ENCODE measurements at places on chromosomes 4 and X.

GRCh38 chr4:40843696-40844095 lies 93.9 kb downstream of the NSUN7 start:
- H3K27ac ChIP-seq: no peak overlapping the region
- no peaks in the 10 kb centered on the region for H3K27me3 ChIP-seq
- no peaks in the 10 kb centered on the region for H3K36me3 ChIP-seq
- H3K4me3 ChIP-seq: no peak overlapping the region
- DNase-seq: no peak
- no peaks in the 10 kb centered on the region for H3K4me1 ChIP-seq

GRCh38 chr4:20486433-20486832 lies 213.8 kb upstream of the PACRGL start:
- no peak for DNase-seq
- H3K27ac ChIP-seq: no peak overlapping the region
- no peaks in the 10 kb centered on the region for H3K4me1 ChIP-seq

DNA sequence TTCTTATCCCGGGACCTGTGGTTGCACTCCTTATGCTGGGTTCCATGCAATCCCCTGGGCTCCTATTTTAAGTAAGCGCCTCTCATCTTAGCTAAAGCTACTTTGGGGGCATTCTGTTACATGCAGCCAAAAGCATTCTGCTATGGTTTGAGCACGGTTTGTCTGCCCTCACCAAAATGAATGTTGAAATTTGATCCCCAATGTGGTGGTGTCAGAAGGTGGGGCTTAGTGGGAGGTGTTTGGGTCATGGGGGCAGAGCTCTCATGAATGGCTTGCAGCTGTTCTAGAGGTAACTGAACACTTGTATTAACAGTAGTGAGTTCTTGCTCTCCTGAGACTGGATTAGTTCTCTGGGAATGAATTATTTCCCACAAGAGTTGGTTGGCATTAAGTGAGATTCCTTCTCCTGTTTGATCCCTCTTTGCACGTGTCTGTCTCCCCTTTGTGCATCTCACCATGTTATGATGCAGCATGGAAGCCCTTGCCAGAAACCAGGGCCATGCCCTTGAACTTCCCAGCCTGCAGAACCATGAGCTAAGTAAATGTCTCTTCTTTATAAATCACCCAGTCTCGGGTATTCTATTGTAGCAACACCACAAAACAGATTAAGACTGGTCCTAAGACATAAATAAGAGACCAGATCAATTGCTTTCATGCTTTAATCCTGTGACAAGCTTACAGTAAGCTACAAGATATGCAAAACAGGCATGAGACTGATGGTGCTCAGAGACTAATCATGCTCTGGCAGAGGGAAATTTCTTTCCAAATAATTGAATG lies 141.8 kb downstream of the TSPAN5 start:
- no peak for DNase-seq
- H3K4me3 ChIP-seq: no peak overlapping the region
- H3K27ac ChIP-seq: no peak overlapping the region
- no peaks in the 10 kb centered on the region for H3K27me3 ChIP-seq
- no peaks in the 10 kb centered on the region for H3K36me3 ChIP-seq

DNA sequence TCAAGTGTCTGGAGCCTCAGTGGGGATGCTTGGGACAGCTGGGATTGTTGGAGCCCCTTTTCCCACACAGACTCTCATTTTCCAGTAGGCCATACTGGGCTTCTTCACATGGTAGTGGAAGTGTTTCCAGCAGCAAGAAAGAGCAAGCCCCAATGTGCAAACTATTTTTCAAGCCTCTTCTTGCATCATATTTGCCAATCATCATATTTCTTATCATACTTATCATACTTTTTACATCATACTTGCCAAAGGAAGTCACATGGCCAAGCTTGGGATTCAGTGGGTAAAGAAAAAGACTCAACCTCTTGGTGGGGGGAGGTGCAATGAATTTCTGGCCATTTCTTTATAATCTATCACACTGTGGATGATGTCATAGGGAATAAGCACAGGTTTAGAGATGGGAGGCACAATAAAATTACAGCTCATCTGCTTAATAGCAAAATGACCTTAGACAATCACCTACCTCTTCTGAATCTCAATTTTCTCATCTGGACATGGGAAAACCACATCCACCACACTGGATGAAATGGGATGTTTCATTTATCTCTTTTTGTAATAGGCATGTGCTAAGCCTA lies 174.2 kb downstream of the MID1IP1 start:
- DNase-seq: no peak
- no peaks in the 10 kb centered on the region for H3K4me1 ChIP-seq
- H3K36me3 ChIP-seq: no peaks in the 10 kb centered on the region
- no peak overlapping the region for H3K27ac ChIP-seq
- H3K27me3 ChIP-seq: no peaks in the 10 kb centered on the region
- no peak overlapping the region for H3K4me3 ChIP-seq

- no peaks in the 10 kb centered on the region for H3K36me3 ChIP-seq
- H3K4me3 ChIP-seq: no peak overlapping the region
- H3K27ac ChIP-seq: no peak overlapping the region
- no peaks in the 10 kb centered on the region for H3K27me3 ChIP-seq
Measured at GRCh38 chr4:102139132-102139573, 206.1 kb downstream of the SLC39A8 start.

- H3K27me3 ChIP-seq: no peaks in the 10 kb centered on the region
- H3K4me3 ChIP-seq: peak overlapping the region; percentile 85
- peaks cover 31% of the 10 kb centered on the region for H3K4me1 ChIP-seq
Measured at GRCh38 chrX:47146936-47147859, 2.2 kb downstream of the RBM10 start.

GRCh38 chr4:23811161-23811560 lies 78.7 kb downstream of the PPARGC1A start:
- H3K4me3 ChIP-seq: no peak overlapping the region
- no peaks in the 10 kb centered on the region for H3K27me3 ChIP-seq
- no peaks in the 10 kb centered on the region for H3K36me3 ChIP-seq
- DNase-seq: no peak
- no peaks in the 10 kb centered on the region for H3K4me1 ChIP-seq
